Cardiac fibroblast (primary cell): ENCODE measurements at places on chromosomes 6 and 20.
A peak's percentile ranks its signal among the peaks of the same experiment; 100 is the strongest.

GRCh38 chr20:52941808-52942207, 30.4 kb upstream of the TSHZ2 start:
- DNase-seq = peak; percentile 25

DNA sequence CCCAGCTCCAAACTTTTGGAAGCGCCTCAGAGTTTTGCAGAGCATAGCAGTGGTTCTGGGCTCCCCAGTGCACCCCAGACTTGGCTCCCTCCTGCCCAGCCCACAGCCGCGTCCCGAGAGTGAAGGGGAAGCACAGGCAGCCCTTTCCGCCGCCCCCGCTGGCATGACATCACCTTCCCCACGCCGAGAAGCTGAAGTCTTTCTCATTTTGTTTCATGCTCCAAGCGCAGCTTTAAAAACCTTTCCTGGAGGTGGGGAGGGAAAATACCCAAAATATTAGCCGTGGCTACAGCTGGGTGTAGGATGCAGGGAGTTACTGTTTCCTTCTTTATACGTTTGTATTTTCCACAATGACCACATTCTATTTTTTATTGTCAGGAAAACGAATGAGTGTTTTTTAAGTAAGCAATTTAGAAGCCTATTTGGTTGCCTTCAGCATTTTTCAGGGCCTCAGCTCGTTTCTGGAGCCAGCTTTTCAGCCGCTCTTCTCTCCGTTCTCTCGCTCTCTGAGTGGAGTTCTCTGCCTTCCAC, 72.9 kb downstream of the SNX5 start:
- peak; percentile 59 for DNase-seq

DNA sequence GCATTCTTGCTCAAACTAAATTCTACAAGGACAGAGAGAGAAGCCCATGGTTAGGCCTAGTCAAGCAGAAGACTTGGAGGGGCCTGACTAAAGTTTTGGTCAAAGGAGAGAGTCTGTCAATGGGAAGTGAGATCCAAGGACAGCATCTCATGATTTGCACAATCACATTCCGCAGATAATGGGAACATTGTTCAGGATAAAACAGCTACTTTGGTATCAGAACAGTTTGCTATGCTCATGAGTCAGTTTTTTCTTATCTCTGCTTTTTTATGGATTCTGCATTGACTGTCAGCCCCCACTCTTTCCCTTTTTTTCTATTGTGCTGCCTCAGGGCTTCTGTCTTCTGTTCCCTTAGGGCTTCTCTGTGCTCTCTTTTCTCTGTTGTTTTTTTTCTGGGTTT, 28.6 kb downstream of the AKAP7 start:
- DNase-seq = peak; percentile 2

DNA sequence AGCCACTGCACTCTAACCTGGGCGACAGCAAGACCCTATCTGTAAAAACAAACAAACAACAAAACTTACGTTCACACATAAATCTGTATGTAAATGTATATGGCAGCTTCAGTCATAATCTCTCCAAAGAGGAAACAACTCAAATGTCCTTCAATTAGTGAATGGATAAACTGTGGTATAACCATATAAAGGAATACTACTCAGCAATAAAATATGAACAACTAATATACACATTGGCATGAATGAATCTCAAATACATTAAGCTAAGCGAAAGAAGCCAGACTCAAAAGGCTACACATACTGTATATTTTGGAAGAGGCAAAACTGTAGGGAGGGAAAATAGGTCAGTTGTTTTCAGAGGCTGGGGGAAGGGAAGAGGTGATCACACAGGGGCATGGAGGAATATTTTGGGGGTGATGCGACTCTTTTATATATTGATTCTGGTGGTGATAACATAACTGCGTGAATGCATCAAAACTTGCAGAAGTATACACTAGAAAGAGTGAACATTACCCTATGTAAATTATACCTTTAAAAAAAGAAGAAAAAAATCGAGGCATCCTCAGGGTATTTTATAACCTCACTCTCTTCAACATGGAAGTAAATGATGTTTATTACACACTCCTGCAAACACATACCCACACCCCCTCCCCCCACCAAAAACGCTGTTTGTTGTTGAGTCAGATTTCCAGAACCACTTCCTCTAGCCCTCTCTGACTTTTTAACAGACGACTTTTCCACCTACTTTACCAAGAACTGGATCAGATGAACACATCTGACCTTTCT, 115.2 kb upstream of the RNF24 start:
- peak; percentile 54 for DNase-seq

- DNase-seq = peak; percentile 43
Observed at GRCh38 chr6:12967686-12968085, 251.1 kb downstream of the PHACTR1 start.

DNA sequence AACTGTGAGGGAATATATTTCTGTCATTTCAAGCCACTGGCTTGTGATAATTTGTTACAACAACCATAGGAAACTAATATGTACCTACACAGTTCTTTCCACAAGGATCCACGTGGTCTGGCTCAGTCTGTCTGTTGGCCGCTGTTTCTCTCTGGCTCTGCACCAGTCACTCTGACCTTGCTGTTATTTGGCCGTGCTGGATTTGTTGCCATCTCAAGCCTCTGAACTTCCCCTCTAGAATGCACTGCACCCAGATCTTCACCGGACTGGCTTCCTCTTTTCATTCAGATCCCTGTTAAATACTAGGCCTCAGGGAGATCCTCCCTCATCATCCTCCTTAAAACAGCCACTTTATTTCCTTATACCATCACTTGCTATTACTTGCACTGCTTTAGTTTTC, 446.8 kb downstream of the TFAP2B start:
- DNase-seq = no peak
